ENCODE measurements at places on chromosomes 2 and 18. TPM values are rescaled to one million over a fixed set of nuclear protein-coding genes. Genes with fewer than 3 reads are reported as not detected.

DNA sequence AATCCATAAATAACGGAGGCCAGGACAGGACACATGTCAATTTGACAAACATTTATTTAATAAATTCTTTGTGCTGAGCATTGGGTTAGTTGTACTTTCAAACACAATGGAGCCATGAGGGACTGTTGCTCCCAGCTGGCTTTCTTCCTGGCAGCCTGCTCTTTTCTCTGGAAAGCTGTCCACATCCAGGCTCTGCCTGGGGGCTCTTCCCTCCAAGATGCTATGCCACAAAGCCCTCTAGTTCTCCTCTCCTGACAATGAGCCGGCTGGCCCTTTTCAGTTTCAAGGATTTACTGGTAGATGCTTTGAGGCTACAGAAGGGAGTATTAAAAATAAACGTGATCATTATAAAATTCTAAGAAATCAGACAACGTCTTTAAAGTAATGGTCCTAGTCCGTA is 44.1 kb upstream of the SLC14A2 start:
- H3K27me3 ChIP-seq, result no peaks in the 10 kb centered on the region
- no peak overlapping the region for H3K27ac ChIP-seq
- no peaks in the 10 kb centered on the region for H3K36me3 ChIP-seq
- no peak overlapping the region for H3K4me3 ChIP-seq
- DNase-seq, result no peak
- H3K4me1 ChIP-seq, result no peaks in the 10 kb centered on the region

DNA sequence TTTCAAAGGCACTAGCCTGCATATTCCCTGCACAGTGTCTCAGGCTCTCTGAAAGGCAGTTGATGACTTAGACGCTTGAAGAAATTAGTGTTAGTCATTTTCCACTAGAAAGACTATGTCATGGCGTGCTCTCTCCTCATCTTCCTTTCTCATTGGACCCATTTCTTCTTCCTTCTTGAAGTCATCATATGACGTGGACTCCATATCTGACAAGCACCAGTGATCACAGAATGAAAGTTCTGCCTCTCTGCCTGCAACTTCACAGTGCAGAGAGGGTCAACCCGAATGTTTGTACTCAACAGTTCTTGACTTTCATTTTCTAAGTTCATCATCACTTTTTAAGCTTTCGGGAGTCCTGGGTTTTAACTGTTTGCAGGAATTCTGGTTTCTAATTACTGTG is 63.7 kb upstream of the CYRIA start:
- peaks cover 13% of the 10 kb centered on the region for H3K27me3 ChIP-seq
- H3K4me3 ChIP-seq, result no peak overlapping the region
- H3K27ac ChIP-seq, result no peak overlapping the region

GRCh38 chr2:156429211-156429610 is 7.0 kb upstream of the GPD2 start:
- H3K36me3 ChIP-seq, result no peaks in the 10 kb centered on the region
- no peak for DNase-seq
- peaks cover 16% of the 10 kb centered on the region for H3K4me1 ChIP-seq
- peaks cover 5% of the 10 kb centered on the region for H3K27me3 ChIP-seq
- no peak overlapping the region for H3K27ac ChIP-seq
- no peak overlapping the region for H3K4me3 ChIP-seq

- peaks cover 4% of the 10 kb centered on the region for H3K27me3 ChIP-seq
- no peaks in the 10 kb centered on the region for H3K36me3 ChIP-seq
- no peak overlapping the region for H3K27ac ChIP-seq
- no peak for DNase-seq
- no peaks in the 10 kb centered on the region for H3K4me1 ChIP-seq
These were observed 111.5 kb downstream of the CYP26B1 start for GRCh38 chr2:72036173-72036545.

- H3K36me3 ChIP-seq, result peaks cover 40% of the 10 kb centered on the region
- H3K4me1 ChIP-seq, result peaks cover 6% of the 10 kb centered on the region
- H3K27ac ChIP-seq, result no peak overlapping the region
- no peak overlapping the region for H3K4me3 ChIP-seq
- no peaks in the 10 kb centered on the region for H3K27me3 ChIP-seq
These were observed 77.5 kb downstream of the MAP4K3 start for GRCh38 chr2:39359453-39360038.

- no peaks in the 10 kb centered on the region for H3K36me3 ChIP-seq
- no peak for DNase-seq
- no peak overlapping the region for H3K27ac ChIP-seq
- H3K27me3 ChIP-seq, result no peaks in the 10 kb centered on the region
These were observed 52.8 kb upstream of the DCC start for GRCh38 chr18:52287151-52287550.

DNA sequence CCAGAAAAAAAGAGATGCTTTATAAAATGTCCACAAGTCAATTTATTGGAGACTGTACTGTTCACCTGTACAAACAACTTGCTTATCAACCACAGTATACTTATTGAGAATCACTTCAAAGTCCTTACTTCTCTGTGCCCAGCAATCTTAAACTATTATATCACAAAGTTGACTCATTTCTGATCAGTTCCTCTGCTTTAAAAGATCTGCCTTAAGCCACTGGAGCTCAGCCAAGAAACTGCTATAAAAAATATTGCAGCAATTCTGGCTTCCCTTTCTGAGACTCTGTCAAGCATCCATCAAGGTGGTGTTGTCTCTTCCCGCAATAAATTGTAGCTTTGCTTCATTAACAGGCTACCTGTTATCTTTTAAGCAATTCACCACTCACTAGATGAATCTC is 375.2 kb upstream of the SPHKAP start:
- H3K27ac ChIP-seq, result no peak overlapping the region
- H3K4me3 ChIP-seq, result no peak overlapping the region
- no peaks in the 10 kb centered on the region for H3K36me3 ChIP-seq
- no peak for DNase-seq
- no peaks in the 10 kb centered on the region for H3K27me3 ChIP-seq

GRCh38 chr2:11344956-11345677 is 681 bp upstream of the ROCK2 start:
- peaks cover 28% of the 10 kb centered on the region for H3K4me1 ChIP-seq
- H3K27me3 ChIP-seq, result no peaks in the 10 kb centered on the region
- peak overlapping the region; percentile 54 for H3K27ac ChIP-seq
- H3K4me3 ChIP-seq, result peak overlapping the region; percentile 75
- peak; percentile 41 for DNase-seq

DNA sequence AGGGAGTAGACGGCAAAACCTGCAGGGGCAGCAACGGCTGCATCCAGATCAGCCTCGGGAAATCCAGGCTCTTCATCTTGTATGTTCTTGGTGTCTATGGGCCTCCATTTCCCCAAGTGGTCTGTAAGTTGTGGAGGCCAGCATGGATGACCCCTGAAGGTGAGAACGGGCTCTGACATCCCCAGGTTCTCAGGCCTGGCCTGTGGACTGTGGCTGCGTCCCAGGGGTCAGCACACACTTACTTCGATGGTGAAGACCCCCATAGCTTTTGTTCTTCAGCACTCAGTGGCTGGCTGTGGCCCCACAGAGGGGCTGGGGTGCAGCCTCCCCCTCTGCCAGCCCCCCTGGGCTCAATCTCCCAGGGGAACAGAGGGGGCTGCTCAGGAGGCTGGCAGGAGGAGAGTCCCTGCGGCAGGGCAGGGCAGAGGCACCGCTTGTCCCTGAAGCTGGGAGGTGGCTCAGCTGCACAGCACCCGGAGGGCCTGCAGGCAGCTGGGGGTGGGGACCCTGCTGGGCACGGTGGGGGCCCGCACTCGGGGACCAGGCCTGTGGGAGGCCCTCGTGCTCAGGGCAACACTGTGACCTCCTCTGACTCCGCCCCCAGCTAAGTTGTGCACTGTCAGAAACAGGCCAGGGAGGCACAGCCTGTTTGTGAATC is 3.8 kb downstream of the SLC66A3 start:
- H3K27ac ChIP-seq, result no peak overlapping the region
- H3K36me3 ChIP-seq, result peaks cover 3% of the 10 kb centered on the region
- H3K4me3 ChIP-seq, result no peak overlapping the region
- no peaks in the 10 kb centered on the region for H3K27me3 ChIP-seq
- peaks cover 11% of the 10 kb centered on the region for H3K4me1 ChIP-seq

DNA sequence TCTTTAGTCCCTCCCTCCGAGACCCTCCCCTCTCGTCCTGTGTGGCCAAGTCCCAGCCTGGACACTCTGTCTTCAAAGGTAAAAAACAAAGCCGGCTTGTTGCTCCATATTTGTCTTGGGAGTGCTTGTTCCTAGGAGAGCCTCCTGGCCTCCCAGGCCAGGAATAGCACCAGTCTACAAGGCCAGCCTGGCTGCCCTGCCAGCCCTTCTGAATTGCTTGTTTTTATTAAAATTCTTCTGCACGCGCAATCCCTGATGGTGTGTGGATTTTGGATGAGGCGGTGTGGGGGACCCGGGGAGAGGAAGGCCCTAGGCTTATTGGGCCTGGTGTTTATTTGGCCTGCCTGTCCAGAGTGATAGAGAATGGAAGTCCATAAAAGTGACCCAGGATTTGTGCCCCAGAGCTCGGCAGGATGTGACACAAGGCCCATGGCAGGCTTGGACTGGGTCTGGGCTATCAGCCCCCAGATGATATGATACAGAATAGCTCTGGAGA is 297.3 kb downstream of the CYP26B1 start:
- H3K27ac ChIP-seq, result no peak overlapping the region
- no peaks in the 10 kb centered on the region for H3K4me1 ChIP-seq
- DNase-seq, result no peak
- H3K27me3 ChIP-seq, result peaks cover 8% of the 10 kb centered on the region

DNA sequence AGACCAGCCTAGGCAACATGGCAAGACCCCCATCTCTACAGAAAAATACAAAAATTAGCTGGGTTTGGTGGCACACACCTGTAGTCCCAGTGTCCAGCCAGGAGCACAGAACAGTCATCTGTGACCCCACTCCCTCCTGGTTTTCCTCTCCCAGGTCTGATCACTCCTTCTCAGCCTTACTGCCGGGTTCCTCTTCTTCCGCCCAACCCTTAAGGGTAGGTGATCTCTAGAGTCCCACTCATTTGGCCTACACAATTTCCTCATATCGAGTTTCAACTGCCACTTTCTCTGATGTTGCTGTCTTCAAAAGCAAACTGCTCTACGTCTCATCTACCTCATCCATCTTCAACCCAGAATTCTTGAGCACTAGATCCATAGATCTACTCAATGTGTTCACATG is 13.4 kb upstream of the MAT2A start:
- no peak overlapping the region for H3K4me3 ChIP-seq
- H3K36me3 ChIP-seq, result no peaks in the 10 kb centered on the region
- H3K27ac ChIP-seq, result no peak overlapping the region
- no peak for DNase-seq
- H3K27me3 ChIP-seq, result peaks cover 5% of the 10 kb centered on the region

DNA sequence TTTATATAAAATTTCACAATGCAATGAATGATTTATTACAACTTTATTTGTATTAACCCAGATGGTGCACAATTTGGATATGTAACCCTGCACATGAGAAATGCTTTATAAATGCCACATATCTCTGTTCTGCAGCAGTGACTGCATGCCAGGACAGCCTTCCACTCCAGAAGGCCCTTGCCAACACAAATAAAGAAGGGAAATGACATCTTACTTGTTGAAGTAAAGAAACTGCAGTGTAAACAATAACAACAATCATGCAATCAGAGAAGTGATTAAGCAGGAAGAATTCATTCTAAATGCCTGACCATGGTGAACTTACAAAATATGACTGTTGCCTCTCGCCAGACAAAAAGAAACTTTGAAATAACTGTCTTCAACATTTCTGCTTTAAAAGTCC is 129.9 kb upstream of the CHST9 start:
- DNase-seq, result no peak
- H3K27me3 ChIP-seq, result no peaks in the 10 kb centered on the region
- H3K36me3 ChIP-seq, result no peaks in the 10 kb centered on the region
- H3K27ac ChIP-seq, result no peak overlapping the region

GRCh38 chr2:110679865-110680264 is 2.0 kb upstream of the BUB1 start:
- H3K27ac ChIP-seq, result no peak overlapping the region
- H3K4me1 ChIP-seq, result peaks cover 24% of the 10 kb centered on the region
- no peak overlapping the region for H3K4me3 ChIP-seq
- peaks cover 11% of the 10 kb centered on the region for H3K27me3 ChIP-seq
- no peak for DNase-seq

- H3K4me3 ChIP-seq, result no peak overlapping the region
- H3K27ac ChIP-seq, result no peak overlapping the region
- no peak for DNase-seq
- peaks cover 7% of the 10 kb centered on the region for H3K27me3 ChIP-seq
- no peaks in the 10 kb centered on the region for H3K4me1 ChIP-seq
- no peaks in the 10 kb centered on the region for H3K36me3 ChIP-seq
These were observed 484.8 kb upstream of the ID2 start for GRCh38 chr2:8197101-8197500.

The OBSL1 gene
- 2.0 TPM for total RNA-seq

The ROCK2 gene
- total RNA-seq, result 12.7 TPM

The ZNF804A gene
- total RNA-seq, result not detected

The IL1RL1 gene
- total RNA-seq, result 0.10 TPM

The SH2D6 gene
- total RNA-seq, result 1.2 TPM

The VIT gene
- not detected for total RNA-seq
